ENCODE measurements at places on chromosomes 6 and 20.
A peak's percentile ranks its signal among the peaks of the same experiment; 100 is the strongest.

DNA sequence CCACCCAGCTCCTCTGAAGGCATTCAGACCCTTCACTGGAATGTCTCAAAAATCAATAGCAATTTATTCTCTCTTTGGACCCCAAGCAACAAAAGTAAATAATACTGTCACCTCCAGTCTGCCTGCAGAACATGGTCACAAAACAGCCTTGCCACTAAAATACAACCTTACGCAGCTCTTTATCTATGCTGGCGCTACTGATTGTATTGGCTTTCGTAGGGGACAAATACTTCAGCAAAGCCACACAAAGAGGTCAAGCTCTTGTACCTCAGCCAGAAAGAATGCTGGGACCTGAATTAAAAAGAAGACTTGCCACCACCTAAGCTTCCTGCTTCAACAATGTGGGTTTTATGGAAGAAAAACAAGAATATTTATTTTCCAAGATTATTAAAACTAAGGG, 57.2 kb downstream of the PRKN start:
- DNase-seq = no peak

DNA sequence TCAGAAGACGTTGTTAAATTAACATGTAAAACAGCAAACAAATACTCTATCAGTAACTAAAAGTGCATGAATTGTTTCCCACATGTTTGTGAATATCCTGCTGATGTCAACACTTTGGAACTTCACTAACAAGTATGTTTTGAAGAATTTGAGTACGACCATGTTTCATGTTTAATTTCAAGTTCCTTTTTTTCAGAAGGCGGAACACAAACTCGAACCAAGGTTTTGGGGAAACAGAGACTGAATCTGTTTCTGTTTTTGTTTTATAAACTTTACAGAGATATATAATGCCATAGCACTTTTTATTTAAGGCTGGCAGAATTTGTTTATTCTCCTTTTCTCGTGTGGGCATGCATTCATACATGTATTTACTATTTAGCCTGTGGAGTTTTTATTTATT, 509.3 kb upstream of the CITED2 start:
- DNase-seq = peak; percentile 43

GRCh38 chr20:3635346-3635745, 27.9 kb downstream of the GFRA4 start:
- DNase-seq = no peak

- peak; percentile 18 for DNase-seq
Observed at GRCh38 chr6:75932067-75932466, 140.4 kb downstream of the IMPG1 start.

- DNase-seq = peak; percentile 66
Observed at GRCh38 chr6:129936329-129937165, 75.4 kb upstream of the TMEM244 start.

- no peak for DNase-seq
Observed at GRCh38 chr6:74939151-74939708, 266.6 kb downstream of the COL12A1 start.

DNA sequence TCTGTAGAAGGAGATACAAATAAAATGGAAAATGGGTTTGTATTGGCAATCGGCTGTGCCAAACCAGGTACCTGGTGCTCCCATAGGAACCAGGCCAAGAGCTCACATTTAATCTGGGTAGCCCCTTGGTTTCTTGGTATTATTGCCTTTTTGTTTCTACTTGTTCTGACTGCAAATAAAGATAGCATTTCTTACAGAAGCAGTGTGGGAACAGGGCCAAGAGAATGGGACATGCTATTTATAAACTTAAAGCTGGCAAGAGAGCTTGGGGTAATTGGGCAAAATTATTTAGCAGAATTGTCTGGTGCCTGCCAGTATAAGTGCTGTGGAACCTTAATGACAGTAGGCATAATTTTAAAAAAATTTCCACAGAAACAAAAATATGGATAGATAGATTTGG, 113.5 kb upstream of the GLP1R start:
- no peak for DNase-seq

GRCh38 chr6:34246249-34246562, 2.6 kb downstream of the SMIM29 start:
- no peak for DNase-seq

- no peak for DNase-seq
Observed at GRCh38 chr6:151140767-151141166, 99.0 kb upstream of the AKAP12 start.

DNA sequence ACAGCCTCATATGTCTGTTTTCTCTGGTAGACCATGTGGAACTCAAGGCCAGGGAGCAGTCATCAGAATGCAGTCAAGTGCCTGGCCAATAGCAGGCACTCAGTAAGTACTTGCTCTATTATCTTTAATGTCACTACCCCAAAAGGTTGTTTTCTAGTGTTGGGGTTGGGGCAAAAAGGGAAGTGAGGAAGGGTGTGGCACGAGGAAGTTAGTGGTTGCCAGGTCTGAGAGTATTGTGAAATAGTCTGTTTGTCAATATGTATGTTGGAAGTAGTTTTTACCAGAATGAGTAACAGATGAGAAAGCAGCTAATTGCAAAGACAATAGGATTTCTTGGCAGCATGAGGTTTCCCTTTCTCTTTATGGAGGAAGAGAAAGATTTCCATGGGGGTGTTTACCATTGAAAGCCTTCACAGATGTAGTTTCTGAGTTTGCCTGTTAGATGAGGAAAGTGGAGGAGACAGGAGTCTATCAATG, 59.5 kb upstream of the ARMH2 start:
- DNase-seq = peak; percentile 8

DNA sequence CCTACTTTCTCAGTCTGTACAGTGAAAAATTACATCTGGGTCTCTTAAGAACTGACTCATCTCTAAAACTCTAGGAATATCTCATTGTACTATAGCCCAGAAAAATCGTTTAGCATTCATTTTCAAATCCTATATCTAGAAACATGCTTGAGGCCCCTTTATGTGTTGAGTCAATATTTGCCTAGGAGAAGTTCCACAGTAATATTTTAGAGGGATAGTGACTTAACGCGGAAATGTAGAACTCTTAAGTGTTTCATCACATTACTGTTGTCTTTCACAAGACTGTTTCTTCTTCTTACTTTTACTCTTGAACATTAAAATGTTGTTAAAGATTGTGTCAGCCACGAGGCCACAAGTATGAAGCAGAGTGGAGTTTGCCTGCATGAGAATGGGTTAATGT, 23.0 kb upstream of the MYLIP start:
- peak; percentile 66 for DNase-seq

DNA sequence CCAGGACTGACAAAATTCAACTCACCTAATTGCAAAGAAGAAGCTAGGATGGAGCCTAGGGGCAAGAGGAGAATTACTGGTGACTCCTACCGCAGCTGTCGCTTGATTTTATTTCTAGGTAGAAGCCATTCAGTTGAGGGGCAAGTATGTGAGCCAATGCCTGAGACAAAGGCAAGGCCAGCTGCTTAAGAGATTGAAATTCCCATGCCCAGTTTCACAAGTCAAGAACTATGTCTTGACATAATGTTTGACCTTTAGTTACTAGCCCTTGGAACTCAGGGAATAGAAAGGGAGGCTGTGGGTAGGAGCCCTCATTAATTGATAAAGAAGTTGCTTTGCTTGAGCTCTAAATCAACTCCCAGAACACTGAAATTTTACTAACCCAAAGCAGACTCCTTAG, 54.0 kb downstream of the GPR63 start:
- no peak for DNase-seq

- no peak for DNase-seq
Observed at GRCh38 chr6:52937908-52938307, 28.4 kb upstream of the GSTA3 start.

- no peak for DNase-seq
Observed at GRCh38 chr6:113901482-113901881, 44.3 kb downstream of the MARCKS start.

DNA sequence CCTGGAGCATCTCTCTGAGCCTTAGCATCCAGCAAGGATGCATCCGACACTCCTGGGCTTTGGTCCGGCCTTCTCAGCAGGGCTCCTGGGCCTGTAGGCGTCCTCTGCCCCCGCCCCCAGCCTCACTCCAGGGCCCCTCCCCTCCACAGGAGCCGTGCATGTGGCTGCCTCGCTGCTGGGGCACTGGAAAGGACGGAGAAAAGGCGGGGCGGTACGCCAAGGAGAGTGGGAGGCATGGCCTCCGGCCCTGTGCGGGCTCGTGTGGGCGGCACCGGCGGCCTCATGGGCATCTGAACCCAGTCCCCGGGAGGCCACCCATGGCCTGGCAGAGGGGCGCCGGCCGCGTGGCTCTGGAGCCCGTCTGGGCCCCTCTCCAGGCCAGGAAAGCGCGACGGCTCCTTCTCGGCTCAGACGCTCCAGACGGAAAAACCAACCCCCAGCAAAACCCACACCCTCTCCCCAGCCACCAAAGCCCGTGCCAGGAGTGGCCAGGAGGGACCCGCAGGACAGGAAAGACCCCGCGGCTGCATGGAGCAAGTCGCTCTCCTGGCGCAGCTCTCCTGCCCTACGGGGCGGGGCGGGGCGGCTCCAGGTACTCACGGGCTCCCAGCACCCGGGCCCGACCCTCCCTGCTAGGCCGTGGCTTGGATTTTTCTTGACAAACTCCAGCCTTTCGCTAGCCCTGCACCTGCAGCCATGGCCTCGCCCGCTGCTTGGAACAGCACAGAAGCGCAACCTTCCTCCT, 419.9 kb downstream of the QKI start:
- no peak for DNase-seq

DNA sequence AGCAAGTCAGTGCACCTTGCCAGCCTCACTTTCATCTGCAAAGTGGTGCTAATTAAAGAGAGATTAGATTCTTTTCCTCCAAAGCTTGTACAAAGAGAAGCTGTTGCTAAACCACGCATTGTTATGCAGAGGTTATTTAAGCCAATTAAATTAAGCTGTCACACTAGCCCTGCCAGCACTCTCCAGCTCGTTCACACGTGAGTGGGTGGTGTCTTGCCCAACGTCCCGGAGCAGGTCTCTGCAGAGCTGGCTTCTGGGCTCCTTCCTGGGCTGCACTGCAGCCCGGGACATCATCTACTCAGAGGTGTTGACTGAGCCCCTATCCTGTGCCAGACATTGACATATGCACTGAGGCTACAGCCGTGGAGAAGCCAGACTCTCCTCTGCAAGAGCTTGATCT, 401.6 kb upstream of the SULF2 start:
- DNase-seq = no peak
